A549 (cell line): ENCODE measurements at places on chromosomes 4 and X.

DNA sequence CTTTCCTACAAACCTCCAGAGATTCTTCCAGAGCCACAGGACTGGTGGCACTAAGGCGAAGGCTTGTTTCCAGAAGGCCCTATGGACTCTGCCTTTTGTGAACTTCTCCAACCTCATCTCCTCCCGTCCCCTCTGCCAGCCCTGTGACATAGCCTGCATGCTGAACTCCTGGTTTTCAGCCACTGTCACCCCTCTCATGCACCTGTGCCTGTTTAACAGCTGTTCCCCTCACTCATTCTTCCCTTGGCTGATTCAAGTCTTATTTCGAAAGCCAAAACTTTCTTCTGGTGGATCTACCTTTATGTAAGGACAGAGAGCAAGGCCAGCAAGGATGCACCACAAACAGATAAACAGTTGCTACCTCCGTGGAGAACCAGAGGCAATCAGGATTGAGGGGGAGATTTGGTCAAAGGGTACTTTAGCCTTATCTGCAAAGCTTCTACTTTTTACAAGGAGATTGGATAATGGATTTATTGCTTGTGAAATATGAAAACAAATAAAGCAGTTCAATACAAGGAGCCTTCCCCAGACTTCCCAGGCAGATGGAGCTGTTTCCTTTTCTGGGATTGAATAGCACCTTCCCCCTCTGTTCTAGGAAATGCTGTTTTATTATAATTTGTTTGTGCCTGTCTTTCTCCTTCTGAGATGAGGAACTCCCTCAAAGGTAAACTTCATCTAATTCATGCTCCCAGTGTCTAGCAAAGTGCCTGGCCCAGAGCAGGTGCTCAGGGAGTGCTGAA, 5.7 kb downstream of the CITED1 start:
- DNase-seq = no peak

GRCh38 chr4:169250796-169251195, 20.0 kb downstream of the SH3RF1 start:
- no peak for DNase-seq

- no peak for DNase-seq
These were observed 23.3 kb downstream of the FRYL start for GRCh38 chr4:48756689-48757220.

DNA sequence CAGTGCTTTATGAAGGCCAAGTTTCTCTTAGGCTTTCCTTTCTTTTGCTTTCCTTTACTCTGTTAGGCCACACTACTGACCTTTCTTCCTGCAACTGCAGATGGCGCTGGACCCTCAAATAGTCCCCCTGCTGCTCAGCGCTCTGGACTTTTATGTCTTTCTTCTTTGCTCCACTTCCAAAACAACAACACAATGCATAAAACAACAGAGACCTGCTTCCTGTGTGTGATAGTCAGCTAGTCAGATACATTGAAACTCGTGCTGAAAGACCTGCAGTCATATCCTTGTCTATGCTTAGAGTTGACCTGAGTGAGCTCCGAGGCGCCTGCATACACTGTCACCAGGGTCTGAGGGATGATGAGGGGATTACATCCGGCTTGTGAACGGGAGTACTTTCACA, 108.9 kb upstream of the TEX13D start:
- DNase-seq = no peak

DNA sequence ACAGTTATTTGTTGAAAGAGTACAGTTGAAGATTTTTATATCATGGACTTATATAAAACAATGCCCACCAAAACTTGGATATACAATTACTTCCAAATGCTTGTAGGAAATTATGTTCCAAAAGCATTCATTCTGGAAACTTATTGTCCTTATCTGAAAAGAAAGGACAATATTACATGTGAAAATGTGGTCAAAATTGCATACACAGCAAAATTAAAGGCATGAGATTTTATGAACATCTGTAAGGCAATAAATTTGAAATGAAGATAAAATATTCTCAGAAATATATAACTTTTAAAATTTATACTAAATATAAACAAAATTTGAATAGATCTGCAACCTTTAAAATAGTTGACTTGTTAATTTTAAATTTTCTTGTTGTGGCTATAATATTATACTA, 1173.8 kb downstream of the NLGN4X start:
- DNase-seq = no peak

DNA sequence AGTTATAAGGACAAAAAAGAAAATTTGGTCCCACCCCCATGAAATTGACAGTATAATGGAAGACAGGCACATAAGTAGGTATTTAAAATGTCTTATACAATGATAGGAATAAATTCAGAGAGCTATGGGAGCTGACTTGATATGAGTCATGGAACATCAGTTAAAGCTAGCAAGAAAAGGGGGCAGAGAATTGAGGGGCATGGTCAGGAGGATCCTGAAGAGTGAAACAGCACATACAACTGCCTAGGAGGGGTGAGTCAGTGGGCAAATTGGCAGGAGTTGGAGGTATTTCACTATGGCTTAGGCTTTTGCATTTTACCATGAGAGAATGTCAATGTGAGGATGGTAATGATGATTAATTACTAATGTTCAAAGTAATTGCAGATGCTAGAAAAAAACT, 95.4 kb upstream of the BANK1 start:
- no peak for DNase-seq

GRCh38 chr4:114879916-114880669, 233.3 kb downstream of the NDST4 start:
- no peak for DNase-seq
